ENCODE measurements at places on chromosomes 16 and 17. TPM values are rescaled to one million over a fixed set of nuclear protein-coding genes. Genes with fewer than 3 reads are reported as not detected.

DNA sequence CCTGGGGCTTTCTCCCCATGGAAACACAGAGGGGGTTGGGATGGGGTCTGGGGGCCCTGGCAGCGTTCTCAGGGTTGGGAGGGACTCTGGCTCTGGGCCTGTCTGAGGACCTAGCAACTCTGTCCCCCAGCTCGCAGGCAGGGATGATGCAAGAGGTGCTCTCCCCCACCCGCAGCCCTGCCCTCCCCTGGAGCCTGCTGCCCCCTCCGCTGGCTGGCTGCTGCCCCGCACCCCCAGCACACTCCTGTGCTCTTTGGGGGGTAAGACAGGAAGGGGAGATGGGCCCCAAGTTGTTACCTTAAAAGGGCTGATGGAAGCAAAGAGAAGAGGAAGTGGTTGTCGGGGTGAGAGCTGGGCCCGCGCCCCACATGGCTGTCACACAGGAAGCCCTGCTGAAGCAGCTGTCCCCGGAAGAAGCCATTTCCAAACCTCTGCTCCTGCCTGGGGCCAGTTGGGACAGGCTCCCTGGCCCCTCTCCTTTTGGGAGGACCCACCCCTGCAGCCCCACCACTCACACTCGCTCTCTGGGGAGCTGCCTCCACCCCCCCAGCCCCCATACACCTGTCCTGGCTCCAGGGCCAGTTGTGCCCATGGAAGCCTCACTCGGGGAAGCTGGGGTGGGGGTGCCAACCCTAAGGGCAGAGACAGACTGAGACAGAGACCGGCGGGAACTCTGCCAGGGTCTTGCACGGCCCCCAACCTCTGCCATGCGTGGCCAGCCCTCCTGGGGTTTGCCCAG is 2.5 kb downstream of the CORO1A start:
- H3K36me3 ChIP-seq, result no peaks in the 10 kb centered on the region
- H3K27ac ChIP-seq, result no peak overlapping the region
- DNase-seq, result no peak
- peaks cover 3% of the 10 kb centered on the region for H3K4me1 ChIP-seq
- H3K27me3 ChIP-seq, result no peaks in the 10 kb centered on the region
- H3K4me3 ChIP-seq, result no peak overlapping the region

RGS11 gene
- 0.05 TPM for polyA plus RNA-seq

- no peak overlapping the region for H3K4me3 ChIP-seq
- no peaks in the 10 kb centered on the region for H3K27me3 ChIP-seq
- H3K36me3 ChIP-seq, result peaks cover 25% of the 10 kb centered on the region
- DNase-seq, result no peak
These were observed 22.3 kb downstream of the MOSMO start for GRCh38 chr16:22030087-22030812.

- no peaks in the 10 kb centered on the region for H3K27me3 ChIP-seq
- DNase-seq, result no peak
- H3K4me1 ChIP-seq, result no peaks in the 10 kb centered on the region
- H3K27ac ChIP-seq, result no peak overlapping the region
- H3K36me3 ChIP-seq, result no peaks in the 10 kb centered on the region
These were observed 58.8 kb downstream of the UTP18 start for GRCh38 chr17:51319186-51319585.

GRCh38 chr16:73161977-73162376 is 114.0 kb upstream of the ZFHX3 start:
- H3K4me1 ChIP-seq, result no peaks in the 10 kb centered on the region
- H3K27me3 ChIP-seq, result no peaks in the 10 kb centered on the region
- DNase-seq, result no peak
- no peak overlapping the region for H3K4me3 ChIP-seq
- no peak overlapping the region for H3K27ac ChIP-seq

ARHGAP44 gene
- polyA plus RNA-seq, result 2.2 TPM
